Psoas muscle (tissue), 8 donors: ENCODE measurements at places on chromosomes 4 and X. TPM values are rescaled to one million over a fixed set of nuclear protein-coding genes. Genes with fewer than 3 reads are reported as not detected.

DNA sequence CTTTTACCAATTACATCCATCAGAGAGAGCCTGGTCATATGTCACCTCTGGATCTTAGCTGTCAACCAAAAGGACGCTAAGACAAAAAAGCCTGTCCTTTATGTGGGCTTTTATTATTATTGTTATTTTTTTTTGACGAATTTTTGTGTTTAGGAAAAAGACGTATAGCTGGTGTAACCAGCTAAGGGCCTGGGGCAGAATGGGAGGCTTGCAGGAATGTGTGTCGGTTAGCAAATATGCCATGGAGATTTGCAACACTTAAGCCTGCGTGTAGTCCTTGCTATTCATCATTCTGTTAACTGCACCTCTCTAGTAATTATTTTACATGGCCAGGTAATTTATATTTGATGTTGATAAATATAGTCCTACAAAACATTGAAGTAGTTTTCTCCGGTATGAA, 93.5 kb downstream of the TACR3 start:
- DNase-seq = no peak

DNA sequence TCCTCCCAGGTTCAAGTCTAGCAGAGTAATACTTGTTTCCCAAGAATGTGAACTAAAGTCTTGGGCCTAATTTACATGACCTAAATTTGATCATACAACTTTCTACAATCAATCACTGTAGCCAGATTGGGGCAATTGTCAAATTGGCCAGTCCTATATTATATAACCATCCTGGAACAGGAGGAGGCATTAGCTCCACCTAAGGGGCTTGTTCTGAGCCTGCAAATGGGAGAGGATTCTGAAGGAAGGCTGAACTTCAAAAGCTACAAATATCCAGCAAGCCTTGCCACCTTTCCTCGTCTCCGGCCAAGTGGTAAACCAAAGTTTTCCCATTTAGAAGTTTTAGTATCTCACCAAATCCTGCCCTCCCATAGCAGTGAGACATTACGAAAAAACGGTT, 1289.6 kb upstream of the TENM3 start:
- no peak for DNase-seq

The CD38 gene
- total RNA-seq = 6.8 TPM

DNA sequence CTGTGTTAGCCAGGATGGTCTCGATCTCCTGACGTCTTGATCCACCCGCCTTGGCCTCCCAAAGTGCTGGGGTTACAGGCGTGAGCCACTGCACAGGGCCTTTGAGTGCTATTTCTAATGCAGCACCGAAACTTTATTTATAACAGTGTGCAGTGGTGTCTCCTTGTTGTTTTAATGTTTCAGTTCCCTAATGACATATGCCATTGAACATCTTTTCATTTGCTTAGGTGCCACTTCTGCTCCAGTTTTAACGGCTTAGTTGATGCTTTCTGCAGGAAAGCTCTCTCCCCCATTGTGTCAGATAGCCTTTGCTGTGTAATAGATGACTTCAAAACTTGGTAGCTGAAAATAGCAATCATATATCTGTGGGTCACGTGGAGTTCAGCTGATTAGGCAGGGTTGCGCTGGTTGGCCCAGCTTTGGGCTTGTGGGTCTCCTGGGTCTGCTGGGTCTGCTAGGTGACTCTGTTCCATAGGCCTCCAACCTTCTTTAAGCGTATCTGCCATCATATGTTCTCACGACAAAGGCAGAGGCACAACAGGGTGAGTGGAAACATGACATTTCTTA, 76.4 kb upstream of the SHISA3 start:
- DNase-seq = no peak

GRCh38 chrX:129581904-129582303, 41.8 kb downstream of the OCRL start:
- DNase-seq = no peak

GRCh38 chr4:145870155-145871020, 68.2 kb downstream of the ZNF827 start:
- no peak for DNase-seq

The CYTL1 gene
- total RNA-seq = 0.34 TPM

DNA sequence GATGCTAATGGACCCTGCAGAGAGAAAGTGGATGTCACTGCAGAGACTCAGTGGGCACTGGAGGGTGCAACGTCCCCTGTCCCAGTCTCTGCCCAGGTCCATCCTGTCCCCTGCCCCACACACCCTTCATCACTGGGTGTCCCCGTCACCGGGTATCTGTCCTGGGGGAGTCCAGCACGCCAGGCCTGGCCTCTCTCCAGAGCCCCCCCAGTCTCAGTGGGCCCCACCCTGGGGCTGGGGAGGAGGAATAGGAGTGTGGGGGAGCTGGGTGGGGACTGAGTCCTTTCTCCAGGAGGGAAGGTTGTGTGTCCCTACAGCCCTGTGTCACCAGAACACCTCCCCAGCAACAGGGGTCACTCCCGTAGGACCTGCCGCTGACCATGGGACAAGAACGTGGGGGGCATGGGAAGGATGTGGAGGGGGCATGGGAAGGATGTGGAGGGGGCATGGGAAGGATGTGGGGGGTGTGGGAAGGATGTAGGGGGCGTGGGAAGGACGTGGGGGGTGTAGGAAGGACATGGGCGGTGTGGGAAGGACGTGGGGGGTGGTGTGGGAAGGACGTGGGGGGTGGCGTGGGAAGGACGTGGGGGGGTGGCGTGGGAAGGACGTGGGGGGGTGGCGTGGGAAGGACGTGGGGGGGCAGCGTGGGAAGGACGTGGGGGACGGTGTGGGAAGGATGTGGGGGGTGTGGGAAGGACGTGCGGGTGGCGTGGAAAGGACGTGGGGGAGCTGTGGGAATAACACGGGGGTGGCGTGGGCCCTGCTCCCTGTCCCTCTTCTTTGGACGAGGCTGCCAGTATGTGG, 21.0 kb upstream of the SPON2 start:
- peak; percentile 14 for DNase-seq

The BANK1 gene
- 0.46 TPM for total RNA-seq

GRCh38 chr4:145195167-145195952, 15.0 kb upstream of the OTUD4 start:
- no peak for DNase-seq

GRCh38 chrX:102840871-102841705, 96.0 kb upstream of the RAB40AL start:
- DNase-seq = no peak

- no peak for DNase-seq
Measured at GRCh38 chr4:244471-244870, 60.8 kb downstream of the ZNF732 start.

DNA sequence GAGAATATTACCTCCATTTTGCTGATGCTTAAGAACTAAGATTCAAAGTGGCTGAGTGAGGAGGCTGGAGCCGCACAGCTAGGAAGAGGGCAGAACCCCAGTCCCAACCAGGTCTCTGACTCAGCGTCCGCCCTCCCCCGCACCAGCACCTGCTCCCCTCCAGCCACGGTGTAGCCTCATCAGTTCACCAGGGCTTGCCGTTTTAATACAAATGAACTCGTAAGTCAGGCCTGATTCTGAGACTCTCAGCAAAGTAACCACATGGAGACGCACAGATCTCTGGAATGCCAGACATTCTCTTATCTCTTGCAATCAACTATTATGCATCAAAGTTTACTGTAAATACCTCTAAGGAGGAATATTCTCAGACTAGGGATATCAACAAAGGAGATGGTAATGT, 52.4 kb downstream of the ENPP6 start:
- no peak for DNase-seq

DNA sequence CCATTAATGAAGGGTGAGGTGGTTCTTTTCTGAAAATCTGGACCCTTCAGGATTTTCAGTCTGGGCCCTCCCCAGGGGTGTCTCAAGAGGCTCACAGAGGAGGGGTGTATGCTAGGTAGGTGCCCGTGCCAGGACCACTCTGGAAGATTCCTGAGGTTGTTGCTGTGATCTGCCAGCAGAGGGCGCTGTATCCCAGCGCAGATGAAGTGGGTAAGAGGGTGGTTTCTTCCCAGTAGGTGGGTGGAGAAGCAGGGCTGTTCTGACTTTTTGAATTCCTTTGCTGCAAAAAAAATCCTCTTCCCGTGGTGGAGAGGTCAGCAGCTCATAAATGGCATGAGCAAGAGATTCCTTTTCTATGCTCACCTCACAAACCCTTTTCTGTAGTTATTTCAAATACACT, 51.1 kb downstream of the SCML1 start:
- no peak for DNase-seq

- DNase-seq = no peak
Measured at GRCh38 chrX:136585262-136585661, 53.2 kb downstream of the VGLL1 start.

The LPAR4 gene
- total RNA-seq = not detected

GRCh38 chrX:88612870-88613329, 134.1 kb upstream of the CPXCR1 start:
- DNase-seq = no peak

- peak; percentile 53 for DNase-seq
Measured at GRCh38 chrX:136146614-136147314, 569 bp upstream of the FHL1 start.

- no peak for DNase-seq
Measured at GRCh38 chr4:110602061-110602460, 20.8 kb downstream of the PITX2 start.
